NT2/D1 (cell line): ENCODE measurements at places on chromosomes 11 and 22.

DNA sequence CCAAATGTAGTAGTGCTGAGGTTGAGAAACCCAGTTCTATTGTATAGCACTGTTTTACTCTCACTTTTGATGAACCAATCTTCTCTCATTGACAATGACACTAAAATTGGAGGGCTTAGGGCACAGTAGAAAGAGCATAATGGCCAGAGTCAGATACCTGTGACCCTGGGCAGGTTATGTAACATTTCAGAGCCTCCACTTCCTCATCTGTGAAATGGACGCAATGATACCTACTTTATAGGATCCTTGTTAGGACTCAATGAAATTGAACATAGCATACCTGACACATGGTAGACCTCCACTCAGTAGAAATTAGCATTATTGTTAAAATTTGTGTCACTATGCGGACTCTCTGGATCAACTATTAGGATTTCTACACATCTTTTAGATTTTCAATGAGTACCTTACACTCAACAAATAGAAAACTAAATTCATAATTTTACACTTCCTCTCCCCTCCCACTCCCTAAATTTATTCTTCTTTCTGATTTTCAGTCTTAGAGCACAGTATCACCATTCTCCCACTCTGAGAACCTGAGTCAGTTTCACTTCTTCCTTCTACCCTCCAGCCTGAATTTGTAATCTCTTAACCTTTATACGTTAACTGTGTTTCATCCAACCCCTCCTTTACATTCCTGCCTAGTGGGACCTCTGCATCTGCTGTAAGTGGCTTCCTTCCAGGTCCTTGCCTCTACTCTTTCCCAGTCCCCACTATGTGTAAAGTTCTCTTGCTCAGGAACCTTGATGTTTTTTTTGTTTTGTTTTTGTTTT lies 78.3 kb downstream of the MICAL2 start:
- no peak for DNase-seq

GRCh38 chr11:5275369-5276110 lies 5.8 kb upstream of the HBE1 start:
- no peak for DNase-seq

- no peak for DNase-seq
These were observed 2.5 kb downstream of the PARVG start for GRCh38 chr22:44183287-44183588.

DNA sequence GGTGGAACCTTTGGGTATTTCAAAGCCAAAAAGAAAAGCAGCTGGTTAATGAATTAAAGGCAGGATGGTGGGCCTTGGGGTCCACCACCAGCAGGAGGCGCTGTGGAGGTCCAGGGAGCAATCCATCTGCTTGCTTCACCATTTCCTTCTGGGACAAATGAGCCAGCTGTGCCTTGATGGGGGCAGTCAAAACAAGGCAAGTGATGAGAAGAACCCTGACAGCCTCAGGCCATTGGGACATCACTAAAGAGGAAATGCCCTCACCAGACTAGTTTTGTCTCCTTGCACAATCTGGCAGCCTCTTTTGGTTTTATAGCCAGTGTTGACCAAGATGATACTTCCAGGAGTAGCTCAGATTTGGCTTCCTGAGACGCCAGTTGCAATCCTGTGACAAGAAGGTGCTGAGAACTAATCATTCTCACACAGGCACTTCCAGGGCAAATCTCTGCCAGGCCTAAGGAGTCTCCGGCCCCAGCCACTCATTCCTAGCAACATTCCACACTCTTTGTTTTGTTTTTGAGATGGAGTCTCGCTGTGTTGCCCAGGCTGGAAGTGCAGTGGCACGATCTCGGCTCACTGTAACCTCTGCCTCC lies 38.2 kb upstream of the WEE1 start:
- DNase-seq, result peak; percentile 72

GRCh38 chr11:68212421-68213134 lies 518 bp downstream of the KMT5B start:
- DNase-seq, result peak; percentile 48

GRCh38 chr22:28443526-28443876 lies 236.1 kb downstream of the TTC28 start:
- peak; percentile 42 for DNase-seq
